ENCODE measurements at places on chromosomes 11 and 22.

- no peak overlapping the region for H3K27ac ChIP-seq
- no peaks in the 10 kb centered on the region for H3K4me1 ChIP-seq
- no peaks in the 10 kb centered on the region for H3K36me3 ChIP-seq
These were observed 459.0 kb downstream of the SOX6 start for GRCh38 chr11:15897211-15897960.

- H3K27ac ChIP-seq = peak overlapping the region; percentile 20
- H3K4me3 ChIP-seq = no peak overlapping the region
- H3K36me3 ChIP-seq = peaks cover 18% of the 10 kb centered on the region
- DNase-seq = no peak
- H3K4me1 ChIP-seq = peaks cover 5% of the 10 kb centered on the region
- H3K27me3 ChIP-seq = no peaks in the 10 kb centered on the region
These were observed 48.9 kb downstream of the CDPF1 start for GRCh38 chr22:46201059-46201757.

DNA sequence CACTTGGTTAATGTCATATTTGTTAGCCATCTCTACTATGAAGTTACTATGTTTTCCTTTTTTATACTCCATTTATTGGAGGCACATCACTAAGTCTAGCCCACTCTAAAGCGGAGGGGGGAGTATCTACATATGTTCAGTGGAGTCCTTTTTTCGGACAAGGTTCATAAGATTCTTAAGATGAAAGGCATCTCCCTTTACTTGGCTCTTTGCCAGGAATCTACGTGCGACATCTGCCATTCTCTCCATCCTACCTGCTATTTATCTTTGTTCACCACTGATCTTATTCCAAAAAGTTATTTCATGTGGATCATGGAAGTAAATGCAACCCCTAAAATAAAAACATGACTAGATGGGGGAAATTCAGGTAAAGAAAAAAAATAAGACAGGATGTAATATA lies 77.4 kb upstream of the YWHAH start:
- DNase-seq = no peak
- peaks cover 6% of the 10 kb centered on the region for H3K4me1 ChIP-seq
- H3K27ac ChIP-seq = no peak overlapping the region

- no peak for DNase-seq
- H3K4me1 ChIP-seq = peaks cover 23% of the 10 kb centered on the region
- no peak overlapping the region for H3K4me3 ChIP-seq
These were observed 103.0 kb upstream of the CD44 start for GRCh38 chr11:35035894-35036408.

GRCh38 chr11:130315354-130315970 lies 745 bp upstream of the ZBTB44 start:
- H3K27ac ChIP-seq = peak overlapping the region; percentile 98
- no peaks in the 10 kb centered on the region for H3K27me3 ChIP-seq
- DNase-seq = peak; percentile 15
- peak overlapping the region; percentile 89 for H3K4me3 ChIP-seq
- peaks cover 41% of the 10 kb centered on the region for H3K4me1 ChIP-seq

DNA sequence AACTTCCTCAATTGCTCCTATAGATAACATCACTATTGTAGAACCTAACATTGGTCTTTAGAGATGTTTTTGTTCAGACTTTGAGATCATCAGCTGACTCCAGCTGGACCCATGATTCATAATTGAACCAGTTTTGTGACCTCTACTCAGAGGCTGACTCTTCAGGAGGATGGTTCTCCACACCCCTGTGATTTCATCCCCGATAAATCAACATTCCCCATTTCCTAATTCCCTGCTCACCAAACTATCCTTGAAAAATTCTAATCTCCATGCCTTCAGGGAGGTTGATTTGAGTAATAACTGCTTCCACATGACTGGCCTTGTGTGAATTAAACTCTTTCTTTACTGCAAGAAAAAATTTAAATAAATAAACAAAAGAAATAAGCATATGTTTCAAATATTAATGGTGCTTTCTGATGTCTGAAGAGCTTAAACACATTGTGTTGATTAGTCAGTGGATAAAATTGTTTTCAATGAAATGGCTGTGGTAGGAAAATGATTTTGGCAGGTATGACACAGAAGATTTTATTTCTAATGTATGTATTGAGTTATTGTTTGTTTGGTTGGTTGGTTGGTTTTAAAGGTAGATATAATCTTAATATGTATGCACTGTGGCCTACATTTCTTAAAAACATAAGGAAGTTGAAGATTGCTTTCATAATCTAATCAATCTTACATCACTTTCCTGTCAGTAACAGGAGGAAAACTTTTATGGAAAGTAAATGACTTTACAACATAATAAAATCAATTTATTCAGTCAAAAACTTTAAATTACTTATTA lies 427.9 kb upstream of the CCDC179 start:
- no peaks in the 10 kb centered on the region for H3K27me3 ChIP-seq

DNA sequence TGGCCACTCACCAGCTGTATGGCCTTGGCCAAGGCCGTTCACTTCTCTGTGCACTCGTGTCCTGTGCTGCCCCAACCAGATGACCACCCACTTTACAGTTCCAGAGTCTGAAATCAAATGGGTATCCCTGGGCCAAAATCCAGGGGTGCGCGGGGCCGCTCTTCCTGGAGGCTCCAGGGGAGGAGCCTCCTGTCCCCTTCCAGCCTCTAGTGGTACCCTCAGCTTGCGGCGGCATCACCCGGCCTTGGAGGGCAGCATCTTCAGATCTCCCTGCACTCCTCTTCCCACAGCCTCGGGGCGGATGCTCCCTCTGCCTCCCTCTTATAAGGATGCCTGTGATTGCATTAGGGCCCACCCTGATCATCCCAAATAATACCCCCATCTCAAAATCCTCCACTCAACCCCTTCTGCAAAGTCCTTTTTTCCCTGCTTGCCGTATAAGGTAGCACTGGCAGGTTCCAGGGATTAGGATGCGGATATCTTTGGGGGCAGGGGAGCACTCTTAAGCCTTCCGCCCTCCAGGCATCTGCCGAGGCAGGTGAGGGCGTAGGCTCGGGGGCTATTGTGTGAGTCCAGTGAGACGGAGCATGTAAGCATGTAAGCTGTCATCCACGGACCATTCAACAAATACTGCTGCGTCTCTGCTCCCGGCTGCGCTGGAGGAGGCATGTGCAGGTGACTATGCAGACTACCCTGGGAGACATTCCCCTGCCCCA lies 24.4 kb upstream of the SHISAL1 start:
- peaks cover 3% of the 10 kb centered on the region for H3K27me3 ChIP-seq
- H3K36me3 ChIP-seq = peaks cover 2% of the 10 kb centered on the region
- H3K4me3 ChIP-seq = no peak overlapping the region
- H3K4me1 ChIP-seq = peaks cover 2% of the 10 kb centered on the region
- DNase-seq = no peak
- H3K27ac ChIP-seq = no peak overlapping the region

DNA sequence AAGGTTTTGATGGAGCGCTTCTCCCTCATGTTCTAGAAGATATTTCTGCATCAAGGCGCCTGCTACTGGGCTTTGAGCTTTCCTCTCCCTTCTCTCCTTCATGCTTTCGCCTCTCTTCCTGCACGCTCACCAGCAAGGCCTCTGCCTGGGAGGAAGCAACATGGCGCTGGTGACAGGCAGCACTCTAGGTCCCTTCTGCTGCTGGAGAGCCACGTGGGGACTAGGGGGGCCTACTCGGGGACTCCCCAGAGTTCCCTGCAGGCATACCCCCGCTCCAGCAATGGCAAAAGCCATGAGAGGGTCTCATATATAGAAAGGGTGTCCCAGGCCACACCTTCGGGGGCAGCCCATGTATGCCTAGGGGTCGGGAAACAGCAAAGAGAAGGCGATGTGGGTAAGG lies 49.7 kb downstream of the GRIK4 start:
- no peak overlapping the region for H3K27ac ChIP-seq
- H3K27me3 ChIP-seq = peaks cover 66% of the 10 kb centered on the region
- no peaks in the 10 kb centered on the region for H3K36me3 ChIP-seq
- DNase-seq = no peak
- H3K4me1 ChIP-seq = no peaks in the 10 kb centered on the region
- no peak overlapping the region for H3K4me3 ChIP-seq

- H3K4me1 ChIP-seq = no peaks in the 10 kb centered on the region
- no peak overlapping the region for H3K27ac ChIP-seq
- H3K36me3 ChIP-seq = no peaks in the 10 kb centered on the region
- H3K4me3 ChIP-seq = no peak overlapping the region
- no peaks in the 10 kb centered on the region for H3K27me3 ChIP-seq
- no peak for DNase-seq
These were observed 17.9 kb upstream of the TPH1 start for GRCh38 chr11:18063862-18064434.

- no peak overlapping the region for H3K27ac ChIP-seq
- no peak overlapping the region for H3K4me3 ChIP-seq
- no peaks in the 10 kb centered on the region for H3K27me3 ChIP-seq
- DNase-seq = no peak
These were observed 7.9 kb upstream of the SLC37A2 start for GRCh38 chr11:125055107-125055715.

DNA sequence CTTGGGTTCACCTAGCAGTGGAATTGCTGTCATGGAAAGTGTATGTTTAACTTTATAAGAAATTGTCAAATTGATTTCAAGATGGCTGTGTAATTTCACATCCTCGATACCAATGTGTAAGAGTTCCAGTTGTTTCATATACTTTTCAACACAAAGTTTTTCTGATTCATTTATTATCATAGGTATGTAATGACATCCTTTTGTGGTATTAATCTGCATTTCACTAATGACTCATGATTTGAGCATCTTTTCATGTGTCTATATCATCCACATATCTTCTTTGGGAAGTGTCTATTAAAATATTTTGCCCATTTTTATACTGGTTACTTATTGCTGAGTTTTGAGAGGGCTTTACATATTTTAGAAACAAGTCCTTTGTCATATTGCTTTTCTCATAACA lies 17.0 kb upstream of the GLYATL1B start:
- H3K4me3 ChIP-seq = no peak overlapping the region
- peaks cover 73% of the 10 kb centered on the region for H3K27me3 ChIP-seq
- no peaks in the 10 kb centered on the region for H3K36me3 ChIP-seq
- H3K27ac ChIP-seq = no peak overlapping the region
- no peaks in the 10 kb centered on the region for H3K4me1 ChIP-seq

DNA sequence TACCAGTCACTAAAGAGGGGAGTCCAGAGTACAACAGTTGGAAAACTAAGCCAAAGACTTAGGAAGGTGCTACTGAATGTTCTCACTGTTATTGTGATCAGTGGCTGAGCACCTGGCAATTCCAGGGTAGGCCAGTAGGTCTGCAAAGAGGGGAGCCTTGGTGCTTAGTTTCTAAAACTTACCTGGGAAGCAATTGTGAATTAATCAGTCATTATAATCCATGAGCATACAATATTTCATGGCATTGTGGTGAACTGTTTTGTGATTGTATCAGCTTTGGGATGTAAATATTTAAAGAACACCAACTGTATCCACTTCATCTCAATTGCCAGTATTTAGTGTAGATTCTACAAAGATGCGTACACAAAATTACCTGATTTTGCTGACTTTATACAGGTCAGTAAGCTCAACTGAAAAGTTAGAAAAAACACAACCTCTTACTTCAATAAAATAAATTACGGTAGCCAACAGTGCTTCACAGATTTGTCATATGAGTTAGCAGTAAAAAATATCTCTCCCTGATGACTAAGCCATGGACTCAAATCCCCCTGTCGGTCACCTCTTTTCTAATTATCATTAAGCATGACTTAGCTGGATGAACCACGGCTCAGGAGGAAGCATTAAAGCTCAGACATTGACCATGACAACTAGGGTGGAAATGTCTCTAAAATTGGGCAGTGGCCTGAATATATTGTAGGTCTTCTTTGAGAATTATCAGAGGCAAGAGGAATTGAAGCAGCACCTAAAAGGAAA lies 30.8 kb upstream of the SORL1 start:
- no peak overlapping the region for H3K27ac ChIP-seq
- peaks cover 25% of the 10 kb centered on the region for H3K4me1 ChIP-seq
- DNase-seq = no peak
- H3K4me3 ChIP-seq = no peak overlapping the region
- H3K36me3 ChIP-seq = peaks cover 4% of the 10 kb centered on the region
- H3K27me3 ChIP-seq = no peaks in the 10 kb centered on the region

- peaks cover 41% of the 10 kb centered on the region for H3K4me1 ChIP-seq
- H3K27me3 ChIP-seq = no peaks in the 10 kb centered on the region
- peaks cover 64% of the 10 kb centered on the region for H3K36me3 ChIP-seq
These were observed 5.2 kb downstream of the DDB1 start for GRCh38 chr11:61327669-61328071.

- H3K4me3 ChIP-seq = no peak overlapping the region
- DNase-seq = no peak
- H3K36me3 ChIP-seq = no peaks in the 10 kb centered on the region
- H3K4me1 ChIP-seq = no peaks in the 10 kb centered on the region
These were observed 6.3 kb downstream of the SHANK3 start for GRCh38 chr22:50678651-50679521.

GRCh38 chr11:35174666-35175065 lies 35.7 kb downstream of the CD44 start:
- no peaks in the 10 kb centered on the region for H3K27me3 ChIP-seq
- DNase-seq = no peak
- H3K4me3 ChIP-seq = peak overlapping the region; percentile 49
- H3K4me1 ChIP-seq = peaks cover 92% of the 10 kb centered on the region

DNA sequence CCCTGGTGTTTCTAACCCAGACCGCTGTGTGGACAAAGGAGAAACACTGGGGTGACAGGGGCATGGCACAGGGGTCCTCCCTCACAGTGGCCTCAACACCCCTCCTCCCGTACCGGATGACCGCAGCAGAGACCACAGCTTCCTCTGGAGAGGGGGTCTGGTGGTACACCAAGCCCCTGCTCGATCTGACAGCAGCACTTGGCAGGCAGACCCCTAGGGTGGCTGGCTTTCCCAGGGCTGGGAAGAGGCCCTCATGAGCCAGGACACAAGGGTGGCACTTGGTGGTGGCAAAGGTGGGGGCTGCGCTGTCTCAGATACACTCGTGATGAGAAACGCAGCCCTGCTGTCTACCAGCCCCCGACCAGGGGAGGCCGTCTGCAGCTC lies 38.7 kb downstream of the DUSP8 start:
- H3K36me3 ChIP-seq = peaks cover 16% of the 10 kb centered on the region
- no peak for DNase-seq
- H3K4me3 ChIP-seq = no peak overlapping the region
- H3K27me3 ChIP-seq = no peaks in the 10 kb centered on the region
- peaks cover 32% of the 10 kb centered on the region for H3K4me1 ChIP-seq

GRCh38 chr11:69088676-69089146 lies 40.0 kb downstream of the TPCN2 start:
- peaks cover 4% of the 10 kb centered on the region for H3K36me3 ChIP-seq
- no peak overlapping the region for H3K4me3 ChIP-seq
- H3K27ac ChIP-seq = no peak overlapping the region
- H3K4me1 ChIP-seq = no peaks in the 10 kb centered on the region

- no peaks in the 10 kb centered on the region for H3K4me1 ChIP-seq
- no peak for DNase-seq
- H3K4me3 ChIP-seq = no peak overlapping the region
- no peak overlapping the region for H3K27ac ChIP-seq
These were observed 53.1 kb upstream of the SEPTIN5 start for GRCh38 chr22:19661156-19661555.

DNA sequence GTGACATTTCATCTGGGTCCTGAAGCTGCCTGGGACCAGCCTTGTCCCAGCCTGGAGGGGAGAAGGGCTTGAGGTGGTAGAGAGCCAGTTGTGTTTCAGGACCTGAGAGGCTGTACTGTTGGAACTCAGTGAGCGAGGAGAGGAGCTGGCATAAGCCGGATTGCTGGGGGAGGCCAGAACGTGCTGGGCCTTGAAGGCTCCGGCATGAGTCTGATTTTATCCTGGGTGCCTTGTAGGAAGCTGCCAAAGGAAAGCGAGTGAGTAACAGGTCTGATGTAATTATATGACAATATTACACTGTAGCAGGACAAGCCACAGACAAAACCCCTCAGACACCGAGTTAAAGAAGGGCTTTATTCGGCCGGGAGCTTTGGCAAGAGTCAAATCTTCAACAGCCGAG lies 17.2 kb downstream of the AP2A2 start:
- H3K4me3 ChIP-seq = no peak overlapping the region
- H3K36me3 ChIP-seq = peaks cover 10% of the 10 kb centered on the region
- no peaks in the 10 kb centered on the region for H3K27me3 ChIP-seq
- no peak for DNase-seq

Measured in central memory CD8-positive, alpha-beta T cell (primary cell).